ENCODE measurements at places on chromosomes 6 and 20.

GRCh38 chr6:38755874-38756273 lies 40.8 kb downstream of the DNAH8 start:
- DNase-seq, result no peak

DNA sequence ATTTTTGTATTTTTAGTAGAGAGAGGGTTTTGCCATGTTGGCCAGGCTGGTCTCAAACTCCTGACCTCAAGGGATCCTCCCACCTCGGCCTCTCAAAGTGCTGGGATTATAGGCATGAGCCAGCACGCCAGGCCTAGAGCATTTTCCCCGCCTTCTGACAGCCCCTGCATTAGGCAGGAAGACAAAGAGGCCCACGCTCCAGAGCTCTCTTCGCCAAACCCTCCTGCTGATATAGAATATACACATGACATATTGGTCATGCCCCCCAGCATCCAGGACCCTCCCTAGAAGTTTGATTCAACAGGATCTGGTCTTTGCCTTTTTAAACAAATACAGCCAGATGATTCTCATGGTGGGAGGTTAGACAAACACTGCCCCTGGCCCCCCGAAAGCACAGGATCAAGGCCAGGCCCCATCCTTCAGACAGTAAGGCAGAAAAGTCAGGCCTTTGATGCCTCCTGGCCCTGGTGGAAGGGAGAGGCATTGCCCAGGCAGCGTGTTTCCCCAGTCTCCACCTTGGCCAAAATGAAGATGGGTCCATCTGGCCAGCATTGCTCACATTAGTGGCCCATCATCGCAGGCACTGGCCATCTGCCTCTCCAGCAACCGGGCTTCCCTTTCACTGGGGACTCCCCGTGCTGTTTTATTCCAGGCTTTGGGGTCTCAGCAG lies 4.4 kb downstream of the SULF2 start:
- no peak for DNase-seq

DNA sequence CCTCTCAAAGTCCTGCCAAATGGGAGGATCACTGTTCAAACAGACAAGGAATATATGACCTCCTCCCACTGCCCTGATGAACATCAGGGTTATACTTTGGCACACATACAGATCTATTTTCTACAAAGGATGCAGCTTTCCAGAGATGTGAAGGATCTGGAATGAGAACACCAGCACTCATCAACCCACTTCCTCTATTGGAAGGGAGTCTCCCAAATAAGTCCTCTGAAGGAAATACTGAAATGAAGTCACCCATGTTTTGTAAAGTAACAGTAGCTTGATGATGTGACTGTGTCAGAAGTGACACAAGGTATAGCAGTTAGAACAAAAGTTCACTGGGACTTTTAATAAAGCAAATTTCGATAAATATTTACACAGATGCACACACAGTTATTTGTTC lies 104.9 kb downstream of the OGFRL1 start:
- no peak for DNase-seq

- peak; percentile 83 for DNase-seq
Observed at GRCh38 chr6:27059621-27060425, 187.7 kb upstream of the PRSS16 start.

- no peak for DNase-seq
Observed at GRCh38 chr6:6742535-6742934, 154.0 kb downstream of the LY86 start.

DNA sequence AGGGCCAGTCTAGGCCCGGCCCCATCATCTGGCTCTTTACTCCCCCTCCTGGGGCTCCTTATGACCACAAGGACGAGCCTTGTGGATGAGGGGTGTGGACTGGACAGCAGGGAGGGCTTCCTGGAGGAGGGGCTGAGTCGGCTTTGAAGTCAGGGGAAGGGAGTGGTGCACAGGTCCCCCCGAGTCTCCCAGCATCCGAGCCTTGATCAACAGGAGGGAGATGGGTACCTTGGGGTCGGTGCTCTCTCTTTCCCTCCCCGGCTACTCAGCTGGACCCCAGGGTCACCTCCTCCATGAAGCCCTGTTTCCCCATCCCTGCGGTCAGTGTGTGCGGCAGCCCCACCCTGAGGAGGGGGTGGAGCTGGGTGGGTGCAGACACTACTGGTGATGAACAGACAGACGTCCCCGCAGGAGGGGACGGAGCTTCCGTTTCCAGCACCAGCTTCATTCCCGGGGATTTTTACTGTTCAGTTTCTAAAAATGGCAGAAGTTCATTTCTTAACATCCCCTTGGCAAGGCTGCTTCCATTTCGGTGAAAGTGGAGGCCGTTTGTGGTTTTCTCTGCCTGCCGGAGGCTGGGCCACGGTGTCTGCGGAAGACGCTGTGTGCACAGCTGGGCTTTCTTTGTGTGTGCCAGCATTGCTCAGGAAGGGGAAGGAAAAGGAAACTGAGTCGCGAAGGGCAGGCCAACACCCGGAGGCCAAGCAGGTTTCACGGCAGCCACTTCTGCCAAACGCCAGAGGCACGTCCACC lies 19.6 kb downstream of the NTSR1 start:
- DNase-seq, result no peak

DNA sequence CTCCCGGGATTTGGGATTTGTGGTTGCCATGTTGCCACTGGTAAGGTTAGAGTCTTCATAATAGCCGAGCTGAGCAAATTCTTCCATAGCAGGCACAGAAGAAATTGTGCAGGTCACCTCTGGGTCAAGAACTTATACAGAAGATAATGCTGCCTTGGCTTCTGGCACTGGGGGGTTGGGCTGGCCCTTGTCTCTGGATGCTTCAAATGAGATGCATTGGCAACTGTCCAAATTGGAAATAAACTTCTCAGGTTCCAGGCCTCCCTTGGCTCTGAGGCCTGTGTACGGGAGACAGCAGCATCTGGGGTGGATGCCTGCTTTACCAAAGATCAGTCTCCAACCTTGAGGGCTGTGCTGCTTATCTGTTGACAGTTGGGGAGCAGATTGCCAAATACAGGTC lies 26.2 kb downstream of the MYO6 start:
- DNase-seq, result no peak

DNA sequence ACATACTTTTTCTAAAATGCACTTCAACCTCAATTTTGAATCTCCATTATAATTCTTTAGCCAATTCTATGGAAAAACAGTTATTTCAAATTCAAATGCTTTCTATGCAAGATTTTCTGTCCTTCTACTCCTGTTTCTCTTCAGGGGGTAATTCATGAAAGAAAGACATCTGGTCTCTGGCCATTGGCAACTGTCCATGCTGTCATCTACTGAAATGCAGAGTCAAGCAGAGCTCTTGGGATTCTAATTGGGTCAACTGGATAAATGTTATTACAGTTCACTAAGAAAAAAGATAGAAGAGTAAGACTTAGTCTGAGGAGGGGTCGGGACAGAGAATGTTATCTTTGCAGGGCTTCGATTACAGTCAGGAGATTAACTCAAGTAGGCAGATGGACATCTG lies 22.0 kb upstream of the BMP5 start:
- no peak for DNase-seq

- DNase-seq, result no peak
Observed at GRCh38 chr20:38995536-38996044, 33.4 kb downstream of the DHX35 start.

- no peak for DNase-seq
Observed at GRCh38 chr6:20681243-20681684, 147.0 kb downstream of the CDKAL1 start.

DNA sequence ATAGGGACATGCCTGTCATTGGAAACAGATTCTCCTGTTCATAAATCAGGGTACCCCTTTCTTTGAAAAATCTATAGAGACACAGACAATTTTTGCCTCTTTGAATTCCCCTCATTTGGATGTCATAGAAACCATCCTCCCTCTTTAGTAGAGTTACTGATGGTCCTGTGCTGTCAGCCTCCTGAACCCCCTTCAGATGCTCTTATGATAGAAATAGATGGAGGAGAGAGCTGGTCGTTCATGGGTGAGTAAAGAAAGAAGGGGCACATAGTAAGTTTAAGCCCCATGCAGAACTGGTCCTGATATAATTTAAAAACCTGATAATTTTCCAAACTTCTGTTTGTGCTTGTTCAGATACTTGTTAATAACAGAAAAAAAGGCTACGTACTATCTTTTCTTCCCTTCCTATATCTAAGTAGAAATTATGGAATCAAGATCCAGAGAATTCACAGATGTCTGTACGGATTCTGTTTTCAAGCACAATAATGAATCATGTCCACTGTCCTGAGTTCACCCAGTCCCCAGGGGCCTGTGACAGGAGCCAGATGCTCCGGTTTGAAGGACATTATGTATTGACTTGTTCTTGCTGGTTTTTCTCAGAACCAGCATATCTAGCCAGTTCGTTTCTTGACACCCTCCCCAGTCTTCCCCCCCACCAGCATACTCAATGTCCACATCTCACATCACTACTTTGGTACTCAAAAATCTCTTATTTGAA lies 78.1 kb downstream of the NCOA7 start:
- no peak for DNase-seq

GRCh38 chr20:1322511-1323245 lies 6.3 kb downstream of the SDCBP2 start:
- DNase-seq, result no peak

DNA sequence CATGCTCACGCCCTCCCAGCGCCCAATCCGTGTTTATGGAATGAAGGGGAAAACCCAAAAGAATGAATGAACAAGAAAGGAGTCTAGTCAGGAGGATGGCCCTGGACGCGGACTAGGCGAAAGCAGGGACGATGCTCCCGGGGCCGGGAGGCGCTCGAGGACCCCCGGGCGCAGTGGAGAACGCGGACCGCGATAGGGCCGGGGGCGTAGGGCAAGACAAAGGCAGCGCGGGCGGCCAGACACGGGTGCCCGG lies 758 bp downstream of the GCLC start:
- DNase-seq, result no peak

DNA sequence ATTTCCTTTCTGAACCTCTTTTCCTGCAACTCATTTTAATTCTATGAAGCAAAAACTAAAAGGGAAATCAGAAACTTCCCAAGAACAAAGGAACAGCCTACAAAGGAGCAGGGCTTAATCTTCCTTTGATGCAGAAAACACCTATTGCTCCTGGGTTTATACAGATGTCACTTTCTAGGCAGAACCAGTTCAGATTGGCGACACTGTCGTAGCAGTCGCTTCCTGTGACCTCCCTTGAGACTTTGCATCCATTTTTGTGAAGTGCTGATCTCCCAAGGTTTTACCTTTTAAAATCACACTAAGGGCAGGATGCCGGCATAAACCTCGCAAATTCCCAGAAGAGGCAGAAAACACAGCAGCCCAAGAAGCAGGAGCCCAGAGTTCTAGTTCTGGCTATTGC lies 40.1 kb downstream of the JAG1 start:
- DNase-seq, result no peak

DNA sequence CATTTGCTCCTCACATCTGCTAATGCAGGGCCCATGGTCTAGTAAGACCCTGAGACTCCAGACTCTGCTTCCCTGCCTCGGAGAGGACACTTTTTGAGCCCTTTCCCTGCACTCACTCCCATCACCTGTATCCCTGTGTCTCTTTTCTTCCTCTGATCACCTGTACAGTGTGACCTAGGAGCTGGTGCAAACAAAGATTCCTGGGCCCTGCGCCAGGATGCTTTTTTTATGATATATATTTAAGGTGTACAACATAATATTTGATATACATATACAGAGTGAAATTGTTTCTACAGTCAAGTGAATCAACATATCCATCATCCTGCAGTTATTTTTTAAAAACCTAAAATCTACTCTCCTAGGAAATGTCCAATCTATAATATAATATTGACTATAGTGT lies 355.4 kb downstream of the MAFB start:
- no peak for DNase-seq

- no peak for DNase-seq
Observed at GRCh38 chr6:149112976-149113375, 204.5 kb upstream of the TAB2 start.

GRCh38 chr6:163418311-163419029 lies 4.0 kb downstream of the QKI start:
- DNase-seq, result no peak

GRCh38 chr6:133350928-133351327 lies 109.8 kb downstream of the EYA4 start:
- DNase-seq, result no peak

- DNase-seq, result no peak
Observed at GRCh38 chr20:63342561-63343459, 18.3 kb downstream of the CHRNA4 start.

DNA sequence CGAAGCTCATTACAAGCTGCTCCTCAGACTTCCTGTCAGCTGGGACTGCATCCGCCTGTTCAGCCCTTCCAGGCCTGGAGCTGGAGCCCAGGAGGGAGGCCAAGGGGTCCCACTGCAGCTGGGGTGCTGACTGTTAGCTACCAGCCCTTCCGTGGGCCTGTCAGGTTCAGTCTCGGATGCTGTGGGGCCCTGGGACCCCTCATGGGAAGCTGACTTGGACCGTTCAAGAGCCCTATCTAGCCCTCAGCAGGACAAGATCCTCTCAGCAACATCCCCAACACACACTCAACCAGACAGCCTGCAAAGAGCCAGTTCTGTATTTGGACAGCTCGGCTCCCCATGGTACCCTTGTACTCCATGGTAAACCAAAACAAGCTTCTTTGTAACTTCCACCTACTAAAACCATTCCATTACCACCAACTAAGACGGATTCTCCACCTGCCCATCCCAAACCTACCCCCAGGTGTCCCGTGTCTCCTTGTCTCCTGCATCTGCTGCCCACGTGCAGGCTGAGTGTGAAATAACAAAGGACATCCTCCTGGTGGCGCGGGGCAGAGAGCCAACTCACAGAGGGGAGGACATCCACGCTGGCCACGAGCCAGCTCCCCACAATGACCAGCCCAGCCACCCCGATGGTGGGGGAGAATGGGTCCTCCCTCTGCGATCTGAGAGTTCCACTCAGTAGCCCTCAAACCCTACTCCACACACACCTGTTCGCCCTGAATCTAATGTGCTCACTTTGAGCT lies 111.2 kb downstream of the TAF4 start:
- DNase-seq, result peak; percentile 34

GRCh38 chr6:133753756-133754155 lies 135.2 kb upstream of the TCF21 start:
- no peak for DNase-seq

- no peak for DNase-seq
Observed at GRCh38 chr6:1527073-1527457, 82.7 kb upstream of the FOXC1 start.

DNA sequence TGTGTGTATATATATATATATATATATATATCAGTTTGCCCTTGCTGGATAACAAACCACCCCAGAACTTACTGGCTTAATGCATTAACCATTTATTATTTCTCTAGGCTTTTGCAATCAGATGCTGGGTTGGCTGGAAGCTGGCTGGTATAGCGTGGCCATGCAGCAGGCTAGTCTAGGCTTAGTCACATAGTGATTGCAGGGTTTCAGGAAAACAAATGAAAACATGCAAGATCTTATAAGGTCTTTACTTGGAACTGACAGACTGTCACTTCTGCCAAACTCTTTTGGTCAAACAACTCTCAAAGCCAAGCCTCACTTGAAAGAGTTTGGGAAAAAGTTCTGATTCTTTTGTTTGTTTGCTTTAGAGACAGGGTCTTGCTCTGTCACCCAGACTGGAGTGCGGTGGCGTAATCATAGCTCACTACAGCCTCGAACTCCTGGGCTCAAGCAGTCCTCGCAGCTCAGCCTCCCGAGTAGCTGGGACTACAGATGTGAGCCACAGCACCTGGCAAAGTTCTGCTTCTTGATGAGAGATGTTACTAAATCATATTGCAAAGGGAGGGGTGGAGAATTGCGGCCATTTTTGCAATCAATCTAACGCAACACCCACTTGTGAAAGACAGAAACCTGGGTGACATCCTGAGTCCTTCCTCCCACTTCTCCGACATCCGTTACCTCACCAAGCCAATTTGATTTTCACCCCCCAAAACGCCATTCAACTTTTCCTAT lies 74.6 kb upstream of the RNF24 start:
- DNase-seq, result no peak
